ENCODE measurements at places on chromosomes 13 and 19.

DNA sequence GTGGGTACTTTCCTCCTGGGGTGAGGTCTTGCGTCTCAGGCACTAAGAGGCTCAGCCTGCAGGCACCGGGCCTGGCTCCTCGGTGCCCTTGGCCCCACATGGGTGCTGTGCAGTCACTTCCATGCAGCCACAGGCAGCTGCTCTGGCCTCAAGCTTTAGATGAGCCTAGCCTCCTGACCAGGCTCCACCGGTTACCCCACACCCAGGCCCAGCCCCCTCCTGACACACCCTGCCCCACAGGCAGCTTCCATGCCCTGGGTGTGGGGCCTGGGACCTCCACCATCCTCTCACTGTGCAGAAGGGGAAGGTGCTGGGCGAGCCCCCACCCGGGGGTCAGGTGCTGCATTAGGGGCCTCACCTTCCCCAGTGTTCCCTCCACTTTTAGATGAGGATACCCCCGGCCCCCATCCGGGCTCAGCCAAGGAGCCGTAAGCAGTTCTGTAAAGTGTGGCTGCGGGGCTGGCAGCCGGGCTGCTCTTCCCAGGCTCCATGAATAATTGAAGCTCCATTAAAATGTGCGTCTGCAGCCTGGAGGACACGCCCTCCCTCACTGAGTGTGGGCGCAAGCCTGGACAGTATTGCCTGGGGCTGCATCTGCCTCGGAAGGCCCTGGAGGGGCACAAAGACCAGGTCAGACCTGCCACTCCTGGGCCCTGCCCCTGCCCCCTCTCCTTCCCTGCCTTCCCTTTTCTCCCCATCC, 72.5 kb upstream of the KCTD15 start:
- DNase-seq = no peak

GRCh38 chr19:46840498-46840942, 10.1 kb downstream of the AP2S1 start:
- DNase-seq = peak; percentile 63

- DNase-seq = peak; percentile 63
These were observed 102.7 kb downstream of the ZAR1L start for GRCh38 chr13:32212421-32212820.

DNA sequence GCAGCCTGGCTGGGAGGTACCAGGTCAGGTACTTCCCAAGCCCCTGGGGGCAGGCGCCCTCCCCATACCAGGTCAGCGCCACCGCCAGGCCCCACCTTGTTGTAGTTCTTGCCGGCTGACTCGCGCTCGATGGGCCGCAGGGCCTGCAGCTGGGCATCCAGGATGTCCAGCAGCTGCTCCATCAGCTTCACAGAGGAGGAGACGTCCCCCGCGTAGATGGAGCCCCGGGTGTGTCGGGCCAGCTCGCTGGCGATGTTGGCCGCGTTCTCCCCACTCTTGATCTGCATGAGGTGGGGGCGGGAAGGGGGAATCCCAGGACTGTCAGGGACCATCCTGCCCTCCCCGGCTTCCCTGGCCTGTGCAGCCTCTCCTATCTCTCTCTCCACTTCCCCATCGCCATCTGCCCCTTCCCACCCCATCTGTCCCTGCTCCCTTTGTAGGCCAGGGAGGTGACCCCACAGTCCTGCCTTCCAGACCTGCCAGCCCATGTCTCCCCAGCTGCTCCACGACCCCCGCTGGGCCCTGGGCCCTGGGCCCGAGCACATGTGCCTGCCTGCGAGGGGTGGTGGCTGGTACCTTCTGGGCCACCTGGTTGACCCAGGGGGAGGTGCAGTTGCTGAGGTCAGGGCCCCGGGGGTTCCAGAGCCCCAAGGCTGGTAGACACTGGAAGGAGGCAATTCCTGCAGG, 23.8 kb upstream of the ASF1B start:
- no peak for DNase-seq

- no peak for DNase-seq
These were observed 213.0 kb downstream of the FOXO1 start for GRCh38 chr13:40453351-40454021.

GRCh38 chr19:56594783-56595547, at the start of gene ZNF71:
TSS of gene ZNF71 (plus strand) at chr19:56595302. CDS start at chr19:56601559, 6,257 bp downstream.
- DNase-seq = peak; percentile 99

DNA sequence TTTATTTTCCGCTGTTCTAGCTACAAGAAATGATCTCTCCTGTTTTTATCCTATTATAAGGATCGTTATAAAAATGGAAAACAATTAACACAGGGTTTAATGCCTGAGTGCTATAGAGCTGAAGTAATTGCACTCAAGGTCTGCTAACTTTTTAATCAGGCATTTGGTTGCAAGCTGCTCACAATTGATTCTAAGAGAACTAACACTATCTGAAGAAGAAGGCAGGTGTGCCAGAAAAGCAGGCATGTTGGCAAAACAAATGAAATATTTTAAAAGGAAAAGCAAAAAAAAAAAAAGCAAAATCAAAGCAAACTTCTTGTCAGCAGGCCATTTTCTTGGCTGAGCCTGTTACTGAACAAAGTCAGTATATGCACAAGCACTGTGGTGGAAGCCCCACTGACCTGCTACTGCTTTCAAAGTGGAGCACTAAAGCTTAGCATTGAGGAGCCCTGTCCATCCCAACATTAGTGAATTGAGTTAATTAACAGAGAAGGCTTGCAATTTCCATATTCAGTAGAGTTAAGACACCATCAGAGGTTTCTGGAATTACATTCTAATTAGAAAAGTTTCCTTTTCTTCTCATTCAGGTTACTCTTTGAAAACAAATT, 574.2 kb downstream of the PCDH9 start:
- DNase-seq = no peak

- peak; percentile 12 for DNase-seq
These were observed 240.3 kb downstream of the SPRY2 start for GRCh38 chr13:80100636-80101035.

- DNase-seq = no peak
These were observed 161.0 kb downstream of the SLITRK6 start for GRCh38 chr13:85638265-85638664.

- DNase-seq = no peak
These were observed 345.7 kb downstream of the MTUS2 start for GRCh38 chr13:29165840-29166239.

DNA sequence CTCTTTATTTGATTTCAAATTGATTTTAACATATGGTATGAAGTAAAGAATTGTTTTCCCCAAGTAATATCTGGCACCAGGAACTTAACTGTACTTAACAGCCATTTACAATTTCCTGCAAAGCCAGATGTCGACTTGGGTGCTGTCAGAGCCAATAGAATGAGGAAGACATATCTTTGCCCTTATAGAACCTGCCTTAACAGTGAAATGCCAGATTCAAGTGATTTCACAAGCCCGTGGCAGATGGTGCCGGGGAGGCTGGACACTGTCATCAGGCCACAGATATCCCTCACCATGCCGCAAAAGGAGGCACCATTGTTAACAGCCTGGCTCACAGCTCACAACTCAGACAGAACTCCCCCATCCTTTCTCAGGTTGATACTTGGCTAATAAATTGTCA, 48.7 kb downstream of the ESD start:
- no peak for DNase-seq

GRCh38 chr19:18093439-18094161, 4.0 kb upstream of the MAST3 start:
- DNase-seq = peak; percentile 57

DNA sequence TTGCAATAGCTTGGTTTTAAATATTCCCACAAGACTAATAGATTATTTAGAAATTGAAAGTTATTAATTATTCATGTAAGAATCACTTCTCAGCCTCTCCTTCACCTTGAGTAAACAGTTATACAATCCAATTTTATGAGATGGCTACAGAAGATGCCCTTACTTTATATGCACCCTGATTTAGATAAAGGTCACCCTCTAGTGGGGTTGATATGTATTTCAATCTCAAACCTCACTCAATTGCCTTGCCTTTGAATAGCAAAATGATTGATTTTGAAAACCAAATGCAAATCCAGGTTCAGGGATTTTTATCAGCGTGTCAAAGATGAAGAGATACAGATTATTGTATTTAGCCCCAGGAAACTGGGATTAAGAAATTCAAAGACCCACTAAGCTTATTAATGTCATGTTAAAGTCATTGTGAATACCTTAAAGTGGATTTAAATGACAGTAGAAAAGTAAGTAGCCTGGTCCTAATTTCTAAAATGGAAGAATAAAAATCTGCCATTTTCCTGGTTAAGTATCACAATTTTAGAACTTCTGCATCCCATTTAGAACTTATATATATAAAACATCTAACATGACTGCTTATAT, 305.1 kb downstream of the ITGBL1 start:
- DNase-seq = peak; percentile 26

GRCh38 chr19:33520048-33520643, 1.4 kb downstream of the PEPD start:
- DNase-seq = no peak

DNA sequence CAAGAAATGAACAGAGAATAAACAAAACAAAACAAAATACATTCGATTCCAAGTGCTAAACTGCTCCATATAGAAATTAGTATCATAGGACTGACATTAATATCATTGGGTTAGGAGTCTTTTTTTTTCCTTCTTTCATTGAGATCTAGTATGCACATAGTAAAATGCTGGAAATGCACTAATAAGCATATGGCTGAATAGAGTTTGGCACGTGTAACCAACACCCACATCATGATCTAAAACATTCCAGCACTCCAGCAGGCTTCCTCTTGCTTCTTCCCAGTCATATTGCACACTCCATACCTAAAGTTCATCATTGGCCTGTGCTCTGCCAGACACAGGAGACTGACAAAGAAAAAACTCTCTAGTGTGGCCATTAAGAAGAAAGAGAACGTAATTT, 117.5 kb downstream of the POU4F1 start:
- no peak for DNase-seq

DNA sequence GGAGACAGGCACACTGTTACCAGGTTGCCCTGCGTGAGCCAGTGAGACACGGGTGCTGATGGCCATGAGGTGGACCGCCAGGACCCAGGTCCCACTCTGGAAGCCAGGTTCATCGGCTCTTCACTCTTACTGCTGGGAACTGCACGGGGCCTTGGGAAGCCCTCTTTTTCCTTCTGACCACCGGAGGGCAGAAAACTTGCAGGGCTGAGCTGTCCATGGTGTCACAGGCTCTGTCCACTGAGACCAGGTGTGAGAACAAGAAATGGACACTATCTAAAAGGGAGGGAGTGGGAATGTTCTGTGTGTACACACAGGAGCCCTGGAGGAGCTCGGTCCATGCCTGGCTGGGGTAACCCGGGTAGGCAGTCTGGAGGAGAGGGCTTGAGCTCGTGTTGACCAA, 93.4 kb downstream of the UQCRFS1 start:
- DNase-seq = peak; percentile 29

DNA sequence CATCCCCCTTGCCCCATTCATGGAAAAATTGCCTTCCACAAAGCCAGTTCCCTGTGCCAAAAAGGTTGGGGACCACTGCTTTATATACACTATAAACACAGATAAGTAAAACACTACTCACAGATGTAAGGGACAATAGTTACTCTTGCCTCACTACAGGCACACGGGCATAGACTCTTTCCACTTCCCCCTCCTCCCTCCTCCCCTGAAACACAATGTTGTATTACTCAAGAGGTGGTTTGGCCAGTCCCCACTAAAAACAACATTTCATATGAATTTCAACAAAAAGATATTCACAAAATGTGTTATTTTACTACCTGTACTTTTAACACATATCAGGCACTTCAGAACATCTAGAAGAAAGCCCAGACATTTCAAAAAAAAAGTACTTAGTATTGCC, 45.1 kb downstream of the EPSTI1 start:
- DNase-seq = no peak

- DNase-seq = no peak
These were observed 849.4 kb downstream of the DACH1 start for GRCh38 chr13:71017607-71018006.

GRCh38 chr13:104983601-104984000, 1551.9 kb downstream of the EFNB2 start:
- no peak for DNase-seq

DNA sequence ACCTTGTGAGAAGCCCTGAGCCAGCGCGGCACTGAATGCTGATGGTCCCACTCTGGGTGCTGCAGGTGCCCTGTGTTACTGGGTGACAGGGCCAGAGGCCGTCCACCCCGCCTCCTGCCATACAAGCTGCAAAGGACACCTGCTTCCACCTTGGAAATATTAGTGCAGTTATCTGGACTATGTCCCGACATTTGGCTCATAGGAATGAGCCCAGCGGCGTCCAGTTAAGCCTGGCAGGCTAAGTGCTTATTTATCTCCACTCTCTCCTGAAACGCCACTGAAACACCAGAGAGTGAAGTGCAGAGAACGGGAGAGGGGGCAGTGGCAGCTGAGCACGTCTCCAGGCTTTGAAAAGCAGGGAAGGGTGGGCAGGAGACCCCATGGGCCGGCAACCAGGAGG, 145.8 kb downstream of the KDM4B start:
- DNase-seq = no peak

DNA sequence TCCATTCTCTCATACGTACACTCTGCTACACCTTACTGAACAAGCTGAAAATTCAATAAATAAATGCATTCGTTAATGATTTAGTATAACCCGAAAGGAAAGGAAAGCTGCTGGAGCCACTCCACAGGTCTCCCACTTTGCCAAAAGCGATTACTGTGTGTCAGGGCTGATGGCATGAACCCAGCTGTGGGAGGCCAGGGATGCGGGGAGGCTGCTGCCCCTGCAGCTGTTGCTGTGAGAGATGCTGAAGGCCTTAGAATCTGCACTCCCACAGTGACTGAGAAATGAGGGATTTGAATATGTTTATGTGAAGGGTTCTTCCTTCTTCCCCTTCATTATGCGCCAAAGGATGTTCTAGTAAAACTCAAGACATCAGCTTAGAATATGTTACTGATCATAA, 58.7 kb upstream of the NBEA start:
- DNase-seq = no peak

GRCh38 chr19:35216016-35216832, 12.3 kb downstream of the FAM187B start:
- peak; percentile 21 for DNase-seq

- no peak for DNase-seq
These were observed 447.1 kb downstream of the KLF12 start for GRCh38 chr13:73687087-73687486.

GRCh38 chr19:2962018-2962670, 15.2 kb upstream of the TLE6 start:
- DNase-seq = no peak

- DNase-seq = peak; percentile 68
These were observed 1.9 kb downstream of the EFNA2 start for GRCh38 chr19:1287354-1288225.

- DNase-seq = no peak
These were observed 3.6 kb downstream of the ZNF121 start for GRCh38 chr19:9580728-9581127.

DNA sequence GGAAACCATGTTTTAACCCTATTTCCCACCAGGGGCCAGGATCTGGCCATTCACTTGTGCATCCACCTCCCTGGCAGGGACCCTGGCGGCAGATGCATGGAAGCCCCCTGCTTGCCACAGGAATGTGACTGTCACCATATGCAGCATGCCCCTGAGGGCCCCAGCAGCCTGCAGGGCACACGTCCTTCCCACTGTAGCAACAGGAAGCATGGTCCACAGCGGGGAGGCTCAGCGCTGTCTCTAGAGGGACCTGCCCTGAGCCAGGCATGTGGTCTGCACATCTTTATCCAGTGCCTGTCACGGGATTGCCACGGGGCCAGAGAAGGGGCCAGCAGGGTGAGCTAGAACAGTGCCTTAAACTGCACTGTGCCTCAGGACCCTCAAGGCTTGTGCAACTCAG, 34.9 kb upstream of the MCF2L start:
- DNase-seq = no peak
